ENCODE measurements at places on chromosomes 16 and 17.
A peak's percentile ranks its signal among the peaks of the same experiment; 100 is the strongest.

GRCh38 chr17:79084291-79085153, 9.9 kb downstream of the ENGASE start:
- peaks cover 15% of the 10 kb centered on the region for H3K36me3 ChIP-seq
- H3K4me3 ChIP-seq, result no peak overlapping the region
- H3K27ac ChIP-seq, result no peak overlapping the region
- no peaks in the 10 kb centered on the region for H3K4me1 ChIP-seq
- no peak for DNase-seq
- no peaks in the 10 kb centered on the region for H3K27me3 ChIP-seq

- DNase-seq, result no peak
- H3K27me3 ChIP-seq, result no peaks in the 10 kb centered on the region
- no peak overlapping the region for H3K27ac ChIP-seq
- H3K36me3 ChIP-seq, result no peaks in the 10 kb centered on the region
- no peaks in the 10 kb centered on the region for H3K4me1 ChIP-seq
These were observed 13.6 kb downstream of the CDRT4 start for GRCh38 chr17:15453782-15454181.

GRCh38 chr16:52800432-52800831, 252.3 kb downstream of the CHD9NB start:
- H3K27me3 ChIP-seq, result no peaks in the 10 kb centered on the region
- H3K27ac ChIP-seq, result no peak overlapping the region
- no peak for DNase-seq
- H3K36me3 ChIP-seq, result no peaks in the 10 kb centered on the region

DNA sequence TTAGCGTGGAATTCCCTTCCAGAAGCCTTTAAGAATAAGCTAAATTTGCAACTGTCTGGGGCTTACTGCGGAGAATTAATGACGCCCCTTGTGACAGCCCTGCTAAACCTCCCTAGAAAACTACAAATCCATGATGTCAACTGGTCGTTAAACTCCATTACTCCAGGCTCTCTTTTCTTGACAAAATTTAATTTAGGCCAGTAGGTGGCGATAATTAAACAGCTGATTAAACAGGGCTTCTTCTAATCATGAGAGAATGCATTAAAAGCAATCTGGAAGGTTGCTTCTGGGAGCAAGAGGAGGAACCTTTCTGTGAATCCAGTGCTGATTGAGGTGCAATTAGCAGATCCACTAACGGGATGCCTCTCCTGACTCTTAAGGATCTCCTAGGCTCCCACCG, 8.1 kb upstream of the NLRP1 start:
- no peak overlapping the region for H3K4me3 ChIP-seq
- H3K4me1 ChIP-seq, result peaks cover 1% of the 10 kb centered on the region
- no peak overlapping the region for H3K27ac ChIP-seq
- no peaks in the 10 kb centered on the region for H3K36me3 ChIP-seq

DNA sequence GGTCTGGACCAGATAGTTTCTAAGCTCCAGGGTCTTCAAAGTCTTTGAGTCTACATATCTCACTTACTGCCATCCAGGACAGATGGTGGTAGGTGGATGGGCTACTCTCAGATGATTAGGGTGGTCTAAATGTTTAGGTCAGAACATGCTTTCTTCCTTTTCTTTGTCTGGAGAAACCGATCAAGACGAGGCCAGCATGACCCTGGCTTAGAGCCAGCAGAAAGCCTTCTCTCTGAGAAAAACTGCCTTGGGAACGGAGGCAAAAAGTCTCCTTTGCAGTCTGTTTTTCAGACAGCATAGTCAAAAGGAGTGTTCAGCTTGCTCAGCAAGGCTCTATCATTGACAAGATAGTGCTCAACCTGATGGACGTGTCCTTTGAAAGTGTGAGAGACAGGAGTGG, 48.8 kb downstream of the SPACA3 start:
- DNase-seq, result no peak
- H3K4me1 ChIP-seq, result no peaks in the 10 kb centered on the region
- H3K27me3 ChIP-seq, result no peaks in the 10 kb centered on the region
- no peaks in the 10 kb centered on the region for H3K36me3 ChIP-seq

GRCh38 chr16:88809676-88810165, 2.0 kb downstream of the APRT start:
- H3K36me3 ChIP-seq, result peaks cover 13% of the 10 kb centered on the region
- H3K4me3 ChIP-seq, result no peak overlapping the region
- no peak for DNase-seq
- H3K27me3 ChIP-seq, result no peaks in the 10 kb centered on the region

DNA sequence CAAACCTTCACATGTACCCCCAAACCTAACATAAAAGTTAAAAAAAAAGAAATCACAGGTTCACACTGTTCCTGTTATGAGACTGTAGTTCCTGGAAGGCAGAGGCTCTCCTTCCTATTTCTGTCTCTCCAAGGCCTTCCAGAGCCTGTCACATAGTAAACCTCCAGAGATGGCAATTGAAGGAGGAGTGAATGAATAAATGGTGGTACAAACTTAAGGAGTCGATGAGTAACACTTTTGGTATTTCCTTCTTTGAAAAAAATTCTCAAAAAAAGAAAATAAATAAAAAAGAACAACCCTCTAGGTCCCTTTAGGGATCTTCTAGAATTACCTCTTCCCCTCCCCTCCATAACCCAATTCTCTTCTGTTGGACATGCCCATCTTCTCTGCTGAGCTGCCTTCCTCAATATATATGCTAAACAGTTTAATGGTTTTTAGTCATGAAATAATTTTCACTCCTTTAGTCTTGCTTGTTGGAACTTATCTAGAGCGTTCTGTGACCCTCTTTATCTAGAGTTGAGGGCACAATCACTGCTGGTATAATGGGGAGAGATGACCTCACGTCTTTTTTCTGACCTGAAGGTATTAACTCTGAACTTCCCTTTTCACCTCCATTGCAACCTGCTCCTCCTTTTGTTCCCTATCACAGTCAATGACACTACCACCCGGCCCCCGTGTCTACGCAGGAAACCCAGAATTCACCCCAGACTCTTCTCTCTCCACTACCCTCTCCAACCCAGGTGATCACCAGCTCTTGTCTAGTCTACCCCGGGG, 1.7 kb upstream of the TAF15 start:
- H3K4me3 ChIP-seq, result no peak overlapping the region
- H3K4me1 ChIP-seq, result peaks cover 37% of the 10 kb centered on the region
- no peak for DNase-seq
- no peaks in the 10 kb centered on the region for H3K36me3 ChIP-seq
- peak overlapping the region; percentile 85 for H3K27ac ChIP-seq
- no peaks in the 10 kb centered on the region for H3K27me3 ChIP-seq

DNA sequence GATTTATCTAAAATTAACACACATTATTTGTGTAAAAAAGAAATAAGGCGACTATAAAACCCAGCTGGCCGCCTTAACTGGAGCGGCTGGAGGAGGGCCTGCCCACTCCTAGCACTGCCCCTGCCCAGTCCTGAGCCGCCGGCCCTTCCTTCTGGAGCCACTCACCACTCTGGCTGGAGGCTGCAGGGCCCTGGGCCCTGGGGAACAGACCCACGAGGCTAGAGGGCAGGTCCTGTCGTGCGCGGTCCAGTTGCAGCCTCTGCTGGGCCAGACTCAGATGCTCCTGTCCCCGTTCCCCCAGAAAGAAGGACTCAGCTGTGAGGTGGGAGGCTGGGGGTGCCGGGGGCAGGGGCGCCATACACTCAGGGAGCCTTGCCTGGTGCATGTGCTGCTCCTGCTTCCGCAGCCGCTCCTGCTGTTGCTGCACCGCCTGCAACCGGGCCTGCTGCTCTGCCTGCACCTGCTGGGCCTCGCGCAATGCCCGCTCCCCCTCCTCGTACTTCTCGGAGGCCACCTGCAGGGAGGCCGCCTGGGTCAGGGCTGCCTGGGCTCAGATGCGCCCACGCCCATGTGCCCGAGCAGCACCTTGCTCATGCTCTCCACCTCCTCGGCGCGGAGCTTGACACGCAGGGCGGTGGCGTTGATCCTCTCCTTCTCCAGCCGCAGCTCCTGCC, 9.0 kb upstream of the MRPL38 start:
- H3K4me1 ChIP-seq, result no peaks in the 10 kb centered on the region
- no peaks in the 10 kb centered on the region for H3K36me3 ChIP-seq
- DNase-seq, result no peak
- no peaks in the 10 kb centered on the region for H3K27me3 ChIP-seq

- no peak overlapping the region for H3K4me3 ChIP-seq
- no peaks in the 10 kb centered on the region for H3K36me3 ChIP-seq
- H3K27ac ChIP-seq, result no peak overlapping the region
- no peaks in the 10 kb centered on the region for H3K27me3 ChIP-seq
- DNase-seq, result no peak
- peaks cover 13% of the 10 kb centered on the region for H3K4me1 ChIP-seq
These were observed 73.7 kb downstream of the CNGB1 start for GRCh38 chr16:57897053-57897784.

- H3K36me3 ChIP-seq, result no peaks in the 10 kb centered on the region
- H3K4me3 ChIP-seq, result no peak overlapping the region
- no peaks in the 10 kb centered on the region for H3K4me1 ChIP-seq
- DNase-seq, result no peak
- no peak overlapping the region for H3K27ac ChIP-seq
These were observed 6.5 kb downstream of the KRT14 start for GRCh38 chr17:41580244-41580575.

DNA sequence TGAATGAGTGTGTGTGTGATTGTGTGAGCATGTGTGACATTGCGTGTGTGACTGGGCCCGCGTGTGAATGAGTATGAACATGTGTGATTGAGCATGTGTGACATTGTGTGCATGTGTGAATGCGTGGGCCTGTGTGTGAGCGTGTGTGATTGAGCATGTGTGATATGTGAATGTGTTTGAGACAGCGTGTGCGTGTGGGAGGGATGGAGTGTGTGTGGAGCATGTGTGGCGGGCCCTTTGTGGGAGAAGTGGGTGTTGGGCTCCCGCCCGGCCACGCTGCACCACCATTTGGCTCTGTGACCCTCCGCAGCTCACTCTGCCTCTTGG, 22.7 kb upstream of the GSE1 start:
- H3K27ac ChIP-seq, result no peak overlapping the region
- H3K4me3 ChIP-seq, result no peak overlapping the region
- H3K36me3 ChIP-seq, result no peaks in the 10 kb centered on the region
- no peaks in the 10 kb centered on the region for H3K4me1 ChIP-seq
- no peaks in the 10 kb centered on the region for H3K27me3 ChIP-seq

All from CD4-positive, alpha-beta memory T cell (primary cell).